ENCODE measurements at places on chromosomes 2 and 18. TPM values are rescaled to one million over a fixed set of nuclear protein-coding genes. Genes with fewer than 3 reads are reported as not detected.

GRCh38 chr2:148967578-148967977, 70.9 kb upstream of the LYPD6B start:
- DNase-seq, result no peak

GRCh38 chr18:80223581-80224148, 23.6 kb downstream of the PARD6G start:
- no peak for DNase-seq

- no peak for DNase-seq
These were observed 15.8 kb downstream of the CCDC74A start for GRCh38 chr2:131543385-131543891.

DNA sequence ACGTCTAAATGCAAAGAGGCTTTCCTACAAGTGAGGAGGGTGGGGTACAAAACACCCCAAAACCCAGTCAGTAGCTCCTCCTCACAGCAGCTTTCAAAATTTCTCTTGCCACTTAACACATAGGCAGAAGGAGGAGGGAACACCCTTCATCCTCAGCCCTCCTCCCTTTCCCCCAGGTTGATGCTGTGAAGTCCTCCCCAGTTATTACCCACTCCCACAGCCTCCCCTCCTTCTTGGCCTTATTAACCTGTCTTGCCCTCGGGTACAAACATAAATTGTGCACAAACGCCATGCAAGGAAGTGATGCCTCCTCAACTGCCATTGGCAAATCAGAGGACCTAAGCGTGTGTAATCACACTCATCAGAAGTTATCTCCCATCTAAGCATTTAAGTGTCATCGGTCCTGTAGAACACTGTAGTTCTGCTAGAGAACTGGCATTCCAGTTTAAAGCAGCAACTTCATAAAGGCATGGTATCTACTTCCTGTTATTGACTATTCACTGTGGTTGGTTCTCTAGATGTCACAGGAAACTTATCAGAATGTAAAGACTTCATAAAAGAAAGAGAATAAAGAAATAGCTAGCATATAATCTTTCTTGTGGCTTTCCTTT, at the start of gene DSC1:
Gene DSC1, minus strand, starts transcription at position 32 of the 611 bp plus-strand sequence. CDS start 262 bp downstream, outside the sequence.
- DNase-seq, result no peak

- peak; percentile 54 for DNase-seq
These were observed at the start of gene SP100 for GRCh38 chr2:230416061-230416721. Gene SP100, plus strand, starts transcription at chr2:230416201. Its CDS starts 96 bp downstream, at chr2:230416297.

DNA sequence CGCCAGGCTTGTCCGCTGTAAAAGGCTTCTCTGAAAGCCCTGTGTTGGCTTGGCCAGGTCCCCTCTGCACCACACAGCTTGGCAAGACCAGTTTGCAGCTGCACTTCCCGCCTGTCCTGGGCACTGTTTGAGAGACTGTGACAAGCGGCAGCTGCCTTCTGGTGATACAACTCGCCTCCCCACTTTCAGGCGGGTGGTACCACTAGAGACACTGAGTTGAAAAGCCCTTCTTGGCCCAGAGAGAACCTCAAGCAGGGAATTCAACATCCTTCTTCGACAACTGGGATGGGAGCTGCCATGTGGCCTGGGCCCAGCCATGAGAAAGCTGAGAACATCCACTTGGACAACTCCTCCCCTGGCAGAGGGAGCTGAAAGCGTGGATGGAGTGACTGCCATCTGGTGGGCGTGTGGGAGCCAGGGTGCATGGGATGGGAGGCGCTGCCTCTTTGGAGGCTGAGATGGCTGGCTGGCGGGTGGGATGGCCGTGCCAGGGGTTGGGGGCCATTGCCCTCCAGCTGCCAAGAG, 125.5 kb upstream of the REV1 start:
- DNase-seq, result no peak

- no peak for DNase-seq
These were observed 813 bp downstream of the NDC80 start for GRCh38 chr18:2572171-2572569.

- DNase-seq, result no peak
These were observed 115.7 kb downstream of the DNAH6 start for GRCh38 chr2:84631985-84632384.

- no peak for DNase-seq
These were observed 60.6 kb downstream of the DAW1 start for GRCh38 chr2:227932001-227932400.

GRCh38 chr2:118857677-118858484, 10.4 kb upstream of the EN1 start:
- DNase-seq, result no peak

DNA sequence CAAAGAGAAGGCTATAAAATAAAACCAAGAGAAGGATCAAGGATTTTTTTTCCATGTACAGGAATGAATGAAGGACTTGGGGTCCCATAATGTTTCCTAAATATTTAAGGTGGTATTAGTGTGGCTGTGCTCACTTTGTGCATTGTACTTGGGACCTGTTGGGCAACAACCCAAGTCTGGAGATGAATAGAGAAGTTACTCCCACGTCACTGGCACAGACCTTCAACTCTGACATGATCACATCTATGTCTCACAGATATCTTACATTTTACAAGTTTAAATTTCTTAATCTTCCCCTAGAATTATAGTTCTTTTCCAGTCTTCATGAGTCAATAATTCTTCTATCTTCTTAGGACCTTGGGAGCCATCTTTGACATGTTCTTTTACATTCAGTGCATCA, 133.4 kb downstream of the PLCL1 start:
- no peak for DNase-seq

- DNase-seq, result no peak
These were observed 70.0 kb upstream of the ATIC start for GRCh38 chr2:215241791-215242305.

GRCh38 chr2:9094117-9094516, 90.6 kb upstream of the MBOAT2 start:
- DNase-seq, result no peak

DNA sequence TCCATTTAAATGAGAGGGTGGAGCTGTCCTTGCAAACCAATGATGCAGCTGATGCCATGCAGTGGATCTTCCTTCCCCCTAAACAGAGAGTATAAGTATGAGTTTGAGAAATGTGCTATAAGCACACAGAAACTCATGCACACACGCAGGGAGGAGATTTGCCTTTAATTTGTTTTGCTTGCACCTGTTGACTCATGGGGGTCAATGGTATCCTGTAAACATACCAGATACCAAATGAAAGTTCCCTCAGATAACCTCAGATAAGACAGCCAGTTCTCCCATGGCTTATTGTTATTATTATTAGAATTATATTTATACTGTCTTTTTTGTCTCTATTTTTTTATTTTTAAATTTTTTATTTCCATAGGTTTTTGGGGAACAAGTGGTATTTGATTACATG, 29.5 kb upstream of the GPR39 start:
- DNase-seq, result no peak

- peak; percentile 57 for DNase-seq
These were observed 20.3 kb upstream of the DNMT3A start for GRCh38 chr2:25362049-25362433.

GRCh38 chr2:153478289-153479261, at the start of gene RPRM:
Gene RPRM, minus strand, starts transcription at chr2:153478762. Its CDS starts 197 bp downstream, at chr2:153478565.
- peak; percentile 8 for DNase-seq

GRCh38 chr2:110875384-110875725, 143.0 kb downstream of the ACOXL start:
- no peak for DNase-seq

DNA sequence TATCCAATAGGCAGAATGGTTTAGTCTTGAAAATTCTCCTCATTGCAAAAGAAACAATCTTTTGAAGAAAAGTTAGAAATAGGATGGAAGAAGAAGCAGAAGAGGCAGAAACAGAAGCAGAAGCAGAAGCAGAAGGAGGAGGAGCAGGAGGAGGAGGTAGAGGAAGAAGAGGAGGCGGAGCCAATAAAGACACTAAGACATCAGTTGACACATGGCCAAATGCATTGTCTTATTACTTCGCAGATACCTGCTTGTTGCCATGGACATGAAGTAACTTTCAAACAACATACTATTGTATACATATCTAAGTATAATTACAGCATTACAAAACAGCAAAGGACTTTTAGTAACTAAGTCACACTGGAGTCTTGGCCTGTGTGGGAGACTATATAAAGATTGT, 606.3 kb downstream of the METTL4 start:
- no peak for DNase-seq

- DNase-seq, result no peak
These were observed 71.0 kb upstream of the SALL3 start for GRCh38 chr18:78908462-78909260.

DNA sequence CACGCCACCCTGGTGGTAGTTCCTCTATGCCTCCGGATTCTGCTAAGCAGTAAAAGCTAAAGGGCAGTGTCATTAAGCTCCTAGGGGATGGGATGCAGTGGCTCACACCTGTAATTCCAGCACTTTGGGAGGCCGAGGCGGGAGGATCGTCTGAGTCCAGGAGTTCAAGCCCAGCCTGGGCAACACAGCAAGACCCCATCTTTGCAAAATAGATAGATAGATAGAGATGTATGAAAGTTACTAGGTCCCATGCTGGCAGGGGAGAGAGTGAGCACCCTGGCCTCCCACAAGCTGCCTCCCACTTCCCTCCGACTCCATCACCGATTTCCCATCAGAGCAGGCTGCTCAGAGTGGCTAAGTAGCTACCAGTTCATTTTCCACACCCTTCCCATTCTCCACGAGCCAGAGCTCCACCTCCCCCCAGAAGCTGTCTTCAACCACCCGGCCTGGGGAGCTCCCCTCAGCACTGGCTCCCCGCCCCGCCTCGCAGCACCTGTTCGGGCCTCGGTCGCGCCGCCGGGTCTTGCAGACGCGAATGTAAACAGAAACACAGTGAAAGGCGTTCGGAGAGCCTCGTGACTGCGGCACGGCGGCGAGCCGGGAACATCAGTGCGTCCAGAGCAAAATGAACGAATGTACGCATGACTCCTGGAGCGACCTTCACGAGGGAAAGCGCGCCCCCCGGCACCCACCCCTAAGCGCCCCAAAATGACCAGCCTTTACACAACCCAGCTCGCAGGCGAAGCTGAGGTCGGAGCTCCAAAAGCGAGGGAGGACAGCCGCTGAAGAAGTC, 598 bp upstream of the CEP68 start:
- DNase-seq, result no peak

GRCh38 chr2:136798766-136799165, 33.4 kb downstream of the THSD7B start:
- no peak for DNase-seq

GRCh38 chr2:222544661-222545060, 111.2 kb downstream of the FARSB start:
- no peak for DNase-seq

DNA sequence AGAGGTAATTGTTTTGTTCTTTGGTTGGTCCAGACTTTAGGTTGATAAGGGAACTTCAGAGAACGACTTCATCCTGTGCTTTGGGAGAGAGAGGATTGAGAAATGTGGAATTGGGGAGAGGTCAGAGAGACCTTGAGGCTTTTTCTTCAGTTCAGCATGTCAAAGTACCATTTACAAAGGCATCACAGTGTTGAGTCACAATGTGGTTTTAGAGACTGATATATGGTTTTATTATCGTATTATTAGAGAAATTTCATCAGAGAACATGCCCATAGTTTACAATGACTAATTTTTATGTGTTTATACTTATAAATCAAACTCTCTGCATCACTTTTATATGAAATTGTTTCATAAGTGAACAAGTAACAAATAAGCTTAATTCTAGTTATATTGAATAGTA, 626.6 kb downstream of the DSC3 start:
- DNase-seq, result no peak

DNA sequence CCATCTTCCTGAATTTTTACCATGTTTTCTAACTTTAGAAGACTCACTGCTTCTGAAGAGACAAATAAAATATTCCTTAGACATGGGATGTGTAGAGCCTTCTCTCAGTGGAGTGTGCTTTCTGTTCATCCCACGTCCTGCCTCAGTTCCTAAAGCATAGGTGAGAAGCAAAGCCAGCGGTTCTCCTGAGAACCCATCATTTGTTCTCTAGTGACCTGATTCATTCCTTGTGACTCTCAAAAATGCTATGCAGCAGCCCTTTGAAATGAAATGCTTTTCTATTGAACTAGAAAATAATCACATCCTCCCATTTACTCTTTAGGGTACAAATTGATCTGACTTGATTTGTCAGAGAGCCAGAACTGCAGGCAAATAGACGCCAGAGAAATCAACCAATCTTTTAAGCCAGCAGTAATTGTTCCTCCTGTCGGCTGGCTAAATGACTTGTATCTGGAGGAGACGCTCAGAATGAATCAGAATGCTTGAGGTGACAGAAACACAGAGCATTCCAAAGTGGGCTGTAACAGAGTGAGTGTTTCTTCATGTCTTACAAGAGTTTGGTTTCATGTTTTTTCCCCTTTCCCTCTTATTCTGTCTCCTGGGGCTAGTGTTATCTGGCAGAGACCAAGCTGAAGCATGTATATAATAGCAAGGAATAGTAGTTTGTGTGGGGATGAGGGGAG, 81.3 kb upstream of the TMEM178A start:
- no peak for DNase-seq

DNA sequence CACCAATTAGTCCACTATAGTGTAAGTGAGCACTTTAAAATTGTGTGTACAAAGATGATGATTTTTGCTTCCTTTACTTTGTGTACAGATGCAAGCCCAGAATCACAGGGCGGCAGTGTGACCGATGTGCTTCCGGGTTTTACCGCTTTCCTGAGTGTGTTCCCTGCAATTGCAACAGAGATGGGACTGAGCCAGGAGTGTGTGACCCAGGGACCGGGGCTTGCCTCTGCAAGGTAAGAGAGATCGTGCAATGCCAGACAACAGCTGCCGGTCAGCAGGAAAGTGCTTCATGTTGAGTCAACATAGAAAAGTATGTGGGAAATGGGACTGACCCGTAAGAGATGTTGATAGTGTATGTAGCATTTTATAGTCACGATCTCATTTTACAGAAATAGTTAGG, 156.8 kb upstream of the TTC39C start:
- DNase-seq, result peak; percentile 55

Gene STARD6
- 0.33 TPM for total RNA-seq

Gene GNAL
- 0.46 TPM for total RNA-seq

Gene HSBP1L1
- 1.4 TPM for total RNA-seq

Gene FAM110C
- 0.26 TPM for total RNA-seq

Gene STAT1
- 75.0 TPM for total RNA-seq

Gene RTTN
- 10.6 TPM for total RNA-seq

Gene CDH7
- not detected for total RNA-seq

Gene C1QL2
- total RNA-seq, result not detected

Gene OXER1
- total RNA-seq, result not detected

Gene SRD5A2
- not detected for total RNA-seq

Gene CROCC2
- total RNA-seq, result not detected

Gene BMP10
- total RNA-seq, result not detected

Gene C2orf15
- 0.28 TPM for total RNA-seq

Data from pulmonary artery endothelial cell (primary cell).